Endodermal cell (in vitro differentiated cells): ENCODE measurements at places on chromosomes 1 and 21. TPM values are rescaled to one million over a fixed set of nuclear protein-coding genes. Genes with fewer than 3 reads are reported as not detected.

SELL gene
- 0.14 to 1.2 TPM (median 0.95 TPM) in 3 replicates for total RNA-seq

TMEM269 gene
- total RNA-seq, result 0.11 and 0.20 TPM in 2 replicates

NHLH2 gene
- total RNA-seq, result 1.4 to 1.5 TPM (median 1.4 TPM) in 3 replicates

TMEM82 gene
- 3.2 to 4.9 TPM (median 4.7 TPM) in 3 replicates for total RNA-seq

DNA sequence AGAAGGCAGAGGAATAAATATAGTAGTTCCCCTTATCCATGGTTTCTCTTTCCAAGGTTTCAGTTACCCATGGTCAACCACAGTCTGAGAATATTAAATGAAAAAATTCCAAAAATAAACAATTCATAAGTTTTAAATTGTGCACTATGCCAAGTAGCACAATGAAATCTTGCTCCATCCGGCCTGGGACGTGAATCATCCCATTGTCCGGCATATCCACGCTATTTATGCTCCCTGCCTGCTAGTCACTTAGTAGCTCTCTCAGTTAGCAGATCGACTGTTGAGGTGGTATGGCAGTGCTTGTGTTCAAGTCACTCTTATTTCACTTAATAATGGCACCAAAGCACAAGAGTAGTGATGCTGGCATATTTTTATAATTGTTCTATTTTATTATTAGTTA lies 58.6 kb upstream of the ARHGAP29 start:
- no peak for DNase-seq
- peaks cover 6% of the 10 kb centered on the region for H3K4me1 ChIP-seq
- no peaks in the 10 kb centered on the region for H3K27me3 ChIP-seq
- H3K27ac ChIP-seq, result no peak overlapping the region
- H3K36me3 ChIP-seq, result no peaks in the 10 kb centered on the region
- H3K4me3 ChIP-seq, result no peak overlapping the region

KPRP gene
- total RNA-seq, result not detected in 3 replicates

NR0B2 gene
- not detected in 2 replicates for total RNA-seq

RORC gene
- not detected in 2 replicates for total RNA-seq

ERICH3 gene
- not detected in 3 replicates for total RNA-seq

PDZK1 gene
- 47.6 to 51.8 TPM (median 49.7 TPM) in 3 replicates for total RNA-seq
